RWPE1 (cell line): ENCODE measurements at places on chromosomes 1 and 21.

- DNase-seq: no peak
Measured at GRCh38 chr1:179825206-179825605, 52.4 kb downstream of the TOR1AIP2 start.

GRCh38 chr1:41537251-41537650, 52.8 kb upstream of the EDN2 start:
- no peak for DNase-seq

DNA sequence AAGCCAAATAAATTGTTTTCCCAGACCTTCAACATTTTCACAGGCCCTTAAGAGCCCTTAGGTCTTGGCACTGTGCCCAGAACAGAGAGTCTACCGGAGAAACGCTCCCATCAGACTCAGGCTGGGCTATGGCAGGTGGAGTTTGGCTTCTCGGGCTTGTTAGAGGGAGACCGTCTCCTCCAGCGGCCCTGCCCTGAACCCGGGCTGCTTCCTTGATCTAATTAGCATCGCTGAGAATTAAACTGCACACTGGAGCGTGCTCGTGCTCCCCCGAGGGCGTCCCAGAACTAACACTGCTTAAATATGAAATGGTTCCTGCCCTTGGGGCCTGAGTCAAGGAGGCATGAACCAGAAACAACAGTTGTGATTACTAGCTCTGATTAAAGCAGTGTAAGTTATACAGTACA, 634.4 kb downstream of the MATN1 start:
- no peak for DNase-seq

DNA sequence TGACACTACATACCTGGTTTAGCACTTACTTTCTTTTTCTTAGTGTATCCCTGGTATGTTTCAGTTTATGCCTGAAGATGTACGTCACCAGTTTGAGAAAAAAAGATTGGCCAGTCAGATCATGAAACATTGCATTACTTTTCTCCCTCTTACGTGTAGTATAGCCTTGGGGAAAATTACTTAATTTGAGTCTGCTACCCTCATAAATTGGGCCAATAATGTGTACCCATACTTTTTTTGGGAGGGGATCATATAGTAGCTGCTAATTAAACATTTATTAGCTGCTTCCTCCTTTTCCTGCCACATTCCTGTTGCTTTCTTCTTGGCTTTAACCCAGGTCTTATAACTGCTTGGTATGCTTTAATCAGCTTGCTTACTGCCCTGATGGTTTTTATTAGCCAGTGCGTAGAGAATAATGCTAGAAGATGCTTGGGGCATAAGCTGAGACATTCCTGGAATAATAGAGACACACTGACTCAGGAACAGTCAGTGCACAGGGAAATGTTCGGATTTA, 32.1 kb downstream of the RABGAP1L start:
- DNase-seq: peak; percentile 43

DNA sequence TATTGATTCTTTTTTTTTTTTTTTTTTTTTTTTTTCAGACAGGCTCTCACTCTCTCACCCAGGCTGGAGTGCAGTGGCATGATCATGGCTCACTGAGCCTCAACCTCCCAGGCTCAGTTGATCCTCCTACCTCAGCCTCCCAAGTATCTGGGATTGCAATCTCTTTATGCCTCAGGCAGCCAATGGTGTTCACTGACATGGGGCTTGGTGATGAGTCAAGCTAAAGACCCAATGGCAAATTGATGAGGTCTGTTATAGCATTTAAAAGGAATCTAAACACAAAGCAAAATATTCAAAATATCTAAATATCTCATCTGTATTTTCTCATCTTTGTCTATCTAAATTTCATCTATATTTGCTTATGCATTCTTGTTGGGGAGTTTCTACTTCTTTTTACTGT, 30.5 kb upstream of the CAMSAP2 start:
- no peak for DNase-seq

GRCh38 chr1:218985424-218985984, 188.2 kb upstream of the LYPLAL1 start:
- no peak for DNase-seq
